Vagina (tissue), 2 donors: ENCODE measurements at places on chromosomes 5 and 9. TPM values are rescaled to one million over a fixed set of nuclear protein-coding genes. Genes with fewer than 3 reads are reported as not detected.

TNFSF15 gene
- 0.74 TPM for total RNA-seq

COMMD10 gene
- 22.6 TPM for total RNA-seq

FAM221B gene
- total RNA-seq, result not detected

PRRX2 gene
- 43.7 TPM for total RNA-seq

NOTCH1 gene
- 67.0 TPM for total RNA-seq

DYNC2I2 gene
- 46.9 TPM for total RNA-seq

- peaks cover 15% of the 10 kb centered on the region for H3K4me1 ChIP-seq
- DNase-seq, result no peak
- no peak overlapping the region for H3K4me3 ChIP-seq
- H3K27ac ChIP-seq, result no peak overlapping the region
- H3K27me3 ChIP-seq, result no peaks in the 10 kb centered on the region
Observed at GRCh38 chr5:160930406-160930805, 78.4 kb upstream of the ATP10B start.

- no peak overlapping the region for H3K4me3 ChIP-seq
- no peaks in the 10 kb centered on the region for H3K4me1 ChIP-seq
- H3K27ac ChIP-seq, result no peak overlapping the region
- H3K36me3 ChIP-seq, result no peaks in the 10 kb centered on the region
- no peaks in the 10 kb centered on the region for H3K27me3 ChIP-seq
Observed at GRCh38 chr9:136289651-136290507, 14.0 kb downstream of the CCDC187 start.

DNA sequence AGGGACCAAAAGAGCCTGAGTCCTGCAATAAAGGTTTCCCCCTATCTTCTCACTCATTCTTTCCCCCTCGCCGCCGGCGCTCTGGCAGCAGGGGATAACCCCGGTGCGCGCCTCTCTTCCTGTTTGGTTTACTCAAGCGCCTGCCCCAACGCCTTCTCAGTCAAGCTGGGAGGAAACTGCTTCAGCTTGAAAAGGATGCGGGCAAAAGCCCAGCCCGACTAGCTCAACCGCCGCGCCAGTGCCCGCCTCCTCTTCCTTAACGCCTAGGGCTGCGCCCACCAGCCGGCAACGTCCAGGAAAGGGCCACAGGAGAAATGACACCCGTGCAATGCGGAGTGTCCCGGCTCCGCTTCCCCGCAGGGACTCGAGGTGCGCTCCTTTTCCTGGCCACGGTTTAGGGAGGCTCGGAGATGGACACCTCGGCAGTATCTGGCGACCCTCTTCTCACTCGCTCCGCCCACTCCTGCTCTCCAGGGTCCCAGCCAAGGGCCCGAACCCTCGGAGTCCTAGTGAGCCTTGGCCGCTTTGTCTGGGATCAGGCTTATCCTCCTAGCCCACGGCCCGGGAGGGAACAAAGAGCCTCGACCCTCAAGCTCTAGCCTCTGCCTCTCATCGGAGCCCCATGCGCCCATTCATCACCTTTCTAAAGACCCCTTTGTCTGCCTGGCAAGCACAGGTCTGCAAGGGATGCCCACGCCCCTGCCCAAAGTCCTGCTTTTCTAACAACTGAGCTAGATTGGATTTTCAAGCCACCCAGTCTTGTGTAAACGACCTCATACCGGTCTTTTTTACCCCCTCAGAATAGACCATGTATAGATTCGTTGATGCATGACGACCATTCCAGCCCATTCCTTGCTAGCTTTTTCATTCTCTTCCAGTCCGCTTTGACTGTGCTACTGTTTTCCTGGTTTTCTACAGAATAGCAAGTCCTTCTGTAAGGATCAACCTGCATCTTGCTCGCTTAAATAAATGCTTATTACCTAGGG lies 2.0 kb downstream of the ST8SIA4 start:
- H3K27me3 ChIP-seq, result no peaks in the 10 kb centered on the region
- peak overlapping the region; percentile 80 for H3K27ac ChIP-seq
- peaks cover 39% of the 10 kb centered on the region for H3K4me1 ChIP-seq
- no peak for DNase-seq
- H3K36me3 ChIP-seq, result no peaks in the 10 kb centered on the region

DNA sequence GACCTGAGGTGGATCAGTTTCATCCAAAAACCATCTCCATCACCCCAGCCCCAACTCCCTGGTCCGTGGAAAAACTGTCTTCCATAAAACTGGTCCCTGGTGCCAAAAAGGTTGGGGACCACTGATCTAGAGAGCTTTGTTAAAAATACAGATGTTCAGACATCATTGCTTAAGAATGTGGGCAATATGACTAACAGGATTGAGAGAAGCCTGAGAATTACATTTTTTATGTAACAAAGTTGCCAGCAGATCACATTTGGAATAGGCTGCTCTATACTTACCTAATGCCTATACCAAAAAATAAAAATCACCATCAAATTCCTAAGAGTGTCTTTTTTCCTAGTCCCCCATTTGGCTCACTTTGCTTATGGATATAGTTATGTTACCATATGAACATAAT lies 143.3 kb downstream of the RAPGEF6 start:
- H3K4me3 ChIP-seq, result no peak overlapping the region
- no peak overlapping the region for H3K27ac ChIP-seq
- H3K4me1 ChIP-seq, result no peaks in the 10 kb centered on the region
- no peaks in the 10 kb centered on the region for H3K36me3 ChIP-seq
- DNase-seq, result no peak

GRCh38 chr9:34588671-34589635 lies 571 bp downstream of the CNTFR start:
- H3K4me1 ChIP-seq, result peaks cover 52% of the 10 kb centered on the region
- H3K27me3 ChIP-seq, result no peaks in the 10 kb centered on the region
- H3K4me3 ChIP-seq, result peak overlapping the region; percentile 52
- H3K27ac ChIP-seq, result peak overlapping the region; percentile 82

DNA sequence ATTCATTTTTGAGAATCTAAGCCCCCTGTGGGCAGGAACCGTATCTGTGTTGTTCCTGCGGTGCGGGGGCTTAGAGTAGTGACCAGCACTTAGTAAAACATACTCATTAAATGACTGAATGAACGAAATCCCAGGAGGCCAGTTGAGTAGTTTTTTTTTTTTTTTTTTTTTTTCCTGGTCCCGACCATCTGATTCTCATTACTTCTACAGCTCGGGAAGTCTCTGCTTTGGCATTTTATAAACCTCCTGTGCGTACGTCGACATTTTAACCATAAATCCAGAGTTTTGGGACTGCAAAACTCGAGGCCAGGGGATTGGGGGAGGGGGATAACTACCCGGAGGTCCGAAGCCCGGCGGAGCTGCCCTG lies 31.5 kb upstream of the SPRY4 start:
- no peak for DNase-seq
- no peaks in the 10 kb centered on the region for H3K27me3 ChIP-seq
- H3K27ac ChIP-seq, result peak overlapping the region; percentile 94
- no peaks in the 10 kb centered on the region for H3K36me3 ChIP-seq
- peak overlapping the region; percentile 85 for H3K4me3 ChIP-seq

- peaks cover 23% of the 10 kb centered on the region for H3K4me1 ChIP-seq
- peak overlapping the region; percentile 4 for H3K27ac ChIP-seq
- H3K4me3 ChIP-seq, result peak overlapping the region; percentile 17
- H3K36me3 ChIP-seq, result no peaks in the 10 kb centered on the region
Observed at GRCh38 chr9:128249908-128250838, 25.6 kb downstream of the GOLGA2 start.

- no peak for DNase-seq
- peaks cover 75% of the 10 kb centered on the region for H3K36me3 ChIP-seq
- no peak overlapping the region for H3K27ac ChIP-seq
- no peaks in the 10 kb centered on the region for H3K4me1 ChIP-seq
- no peak overlapping the region for H3K4me3 ChIP-seq
Observed at GRCh38 chr5:179866241-179867078, 7.8 kb upstream of the MRNIP start.

DNA sequence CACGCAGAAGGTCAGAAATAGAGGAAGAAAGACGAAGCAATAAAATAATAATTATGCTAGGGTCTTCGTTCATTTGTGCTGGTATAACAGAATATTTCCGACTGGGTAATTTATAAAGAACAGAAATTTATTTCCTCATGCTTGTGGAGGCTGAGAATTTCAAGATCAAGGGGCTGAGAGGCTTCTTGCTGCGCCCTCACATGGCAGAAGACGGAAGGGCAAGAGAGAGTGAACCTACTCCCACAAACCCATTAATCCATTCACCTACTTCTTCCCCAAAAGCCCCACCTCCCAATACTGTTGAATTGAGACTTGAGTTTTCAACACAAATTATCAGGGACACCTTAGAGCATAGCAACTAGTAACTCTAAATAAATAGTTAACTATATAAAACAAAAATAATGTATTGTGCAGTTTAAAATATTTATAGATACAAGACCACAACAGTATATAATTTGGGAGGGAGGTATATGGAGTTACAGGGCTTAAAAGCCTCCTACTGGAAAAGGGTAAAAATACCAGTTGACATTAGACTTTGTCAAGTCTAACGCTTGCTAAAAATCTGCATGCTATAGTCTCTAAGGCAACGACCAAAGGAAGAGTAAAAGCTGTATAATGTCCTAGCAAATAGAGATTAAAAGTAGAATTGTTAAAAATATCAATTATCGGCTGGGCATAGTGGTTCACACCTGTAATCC lies 40.3 kb upstream of the NAA35 start:
- H3K4me3 ChIP-seq, result no peak overlapping the region
- H3K27me3 ChIP-seq, result no peaks in the 10 kb centered on the region
- H3K27ac ChIP-seq, result no peak overlapping the region

GRCh38 chr9:4301971-4302427 lies 2.1 kb upstream of the GLIS3 start:
- H3K27me3 ChIP-seq, result no peaks in the 10 kb centered on the region
- no peak overlapping the region for H3K4me3 ChIP-seq
- DNase-seq, result no peak
- no peaks in the 10 kb centered on the region for H3K36me3 ChIP-seq

- no peaks in the 10 kb centered on the region for H3K36me3 ChIP-seq
- H3K4me1 ChIP-seq, result no peaks in the 10 kb centered on the region
- no peak overlapping the region for H3K4me3 ChIP-seq
- no peaks in the 10 kb centered on the region for H3K27me3 ChIP-seq
Observed at GRCh38 chr5:12885018-12885417, 980.8 kb upstream of the CTNND2 start.

- H3K4me1 ChIP-seq, result no peaks in the 10 kb centered on the region
- H3K27me3 ChIP-seq, result no peaks in the 10 kb centered on the region
- no peak overlapping the region for H3K4me3 ChIP-seq
- no peak for DNase-seq
- H3K27ac ChIP-seq, result no peak overlapping the region
- H3K36me3 ChIP-seq, result no peaks in the 10 kb centered on the region
Observed at GRCh38 chr5:178319541-178320041, 87.0 kb upstream of the PHYKPL start.

- H3K36me3 ChIP-seq, result no peaks in the 10 kb centered on the region
- H3K27me3 ChIP-seq, result no peaks in the 10 kb centered on the region
- peaks cover 6% of the 10 kb centered on the region for H3K4me1 ChIP-seq
- DNase-seq, result no peak
- no peak overlapping the region for H3K4me3 ChIP-seq
Observed at GRCh38 chr9:69199769-69200470, 25.8 kb downstream of the TJP2 start.

GRCh38 chr9:76023715-76024195 lies 133.3 kb downstream of the PCSK5 start:
- no peak overlapping the region for H3K27ac ChIP-seq
- H3K27me3 ChIP-seq, result no peaks in the 10 kb centered on the region
- H3K4me1 ChIP-seq, result no peaks in the 10 kb centered on the region
- no peak overlapping the region for H3K4me3 ChIP-seq
- no peaks in the 10 kb centered on the region for H3K36me3 ChIP-seq

DNA sequence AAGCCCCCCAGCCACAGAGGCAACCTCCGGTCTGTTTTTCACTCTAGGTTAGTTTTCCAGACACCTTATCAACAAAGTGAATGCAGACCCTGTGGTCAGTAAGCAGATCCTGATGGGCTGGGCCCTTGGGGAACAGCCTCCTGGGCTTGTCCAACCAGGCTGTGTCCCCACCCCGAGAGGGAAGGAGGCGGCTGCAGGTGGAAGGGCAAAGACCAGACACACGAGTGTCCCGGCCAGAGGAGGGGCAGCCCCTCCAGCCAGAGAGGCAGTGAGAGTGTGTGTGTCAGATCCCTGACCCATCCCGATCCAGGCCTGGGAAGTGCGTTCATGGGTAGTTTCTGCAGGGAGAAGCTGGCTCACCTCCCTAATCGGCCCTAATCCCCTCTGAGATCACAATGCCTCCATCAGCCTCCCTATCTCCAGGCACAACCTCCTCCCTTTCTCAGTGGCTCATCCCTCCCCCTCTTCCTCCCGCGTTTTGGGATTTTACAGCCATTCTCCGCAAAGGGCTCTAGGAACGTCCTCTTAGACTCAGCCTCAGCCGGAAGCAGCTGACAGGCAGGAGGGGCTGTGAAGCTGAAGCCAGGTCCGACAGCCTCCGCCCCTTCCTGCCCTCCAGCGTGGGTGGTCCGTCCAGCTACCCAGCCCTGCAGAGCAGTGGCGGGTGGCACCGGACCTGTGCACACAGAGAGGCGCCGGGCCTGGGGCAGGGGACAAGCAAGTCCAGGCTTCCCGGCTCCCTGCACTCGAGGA lies 9.7 kb downstream of the SLC12A7 start:
- H3K4me1 ChIP-seq, result peaks cover 61% of the 10 kb centered on the region
- no peak for DNase-seq
- no peaks in the 10 kb centered on the region for H3K27me3 ChIP-seq
- peak overlapping the region; percentile 10 for H3K4me3 ChIP-seq
- H3K27ac ChIP-seq, result no peak overlapping the region

- no peak for DNase-seq
- no peak overlapping the region for H3K4me3 ChIP-seq
- no peaks in the 10 kb centered on the region for H3K27me3 ChIP-seq
- H3K27ac ChIP-seq, result no peak overlapping the region
- H3K4me1 ChIP-seq, result peaks cover 9% of the 10 kb centered on the region
Observed at GRCh38 chr9:128316421-128316820, 5.8 kb downstream of the TRUB2 start.

DNA sequence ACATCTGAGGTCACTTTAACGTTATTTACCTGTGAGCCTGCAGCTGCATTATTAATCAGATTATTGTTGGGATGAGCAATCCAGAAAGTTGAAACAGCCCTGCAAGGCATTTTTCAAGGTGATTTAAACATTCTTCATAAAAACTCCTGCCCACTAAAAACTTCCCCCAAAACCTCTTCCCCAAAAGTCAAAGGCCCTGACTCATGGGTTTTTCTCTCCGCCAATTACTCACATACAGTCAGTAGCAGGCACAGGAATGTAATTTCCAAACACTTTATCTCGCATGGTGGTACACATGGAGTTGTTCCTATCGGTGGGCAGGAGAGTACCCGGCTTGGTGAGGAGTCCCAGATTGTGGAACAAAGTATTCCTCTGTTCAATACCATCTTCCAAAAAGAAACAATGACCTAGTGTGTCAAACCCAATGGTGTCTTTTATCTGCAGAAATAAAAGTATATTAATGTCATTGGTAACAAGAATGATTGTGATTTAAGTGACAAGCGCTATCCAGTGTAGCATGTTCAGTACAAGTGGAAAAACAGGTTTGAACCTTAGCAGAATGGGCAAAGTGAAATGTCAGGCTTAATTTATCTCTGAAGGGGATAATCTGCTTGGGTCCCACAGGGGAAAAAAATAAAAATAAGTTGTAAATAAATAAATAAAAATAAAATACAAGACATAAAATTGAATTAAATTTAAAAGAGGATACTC lies 38.3 kb downstream of the CEMIP2 start:
- no peaks in the 10 kb centered on the region for H3K27me3 ChIP-seq
- H3K4me3 ChIP-seq, result no peak overlapping the region
- DNase-seq, result no peak
- no peaks in the 10 kb centered on the region for H3K36me3 ChIP-seq

GRCh38 chr5:125870256-125870655 lies 553.0 kb upstream of the GRAMD2B start:
- H3K4me1 ChIP-seq, result no peaks in the 10 kb centered on the region
- H3K4me3 ChIP-seq, result no peak overlapping the region
- DNase-seq, result no peak
- H3K27ac ChIP-seq, result no peak overlapping the region
- no peaks in the 10 kb centered on the region for H3K27me3 ChIP-seq
